GM03348 (cell line): ENCODE measurements at places on chromosomes 1 and 21.

- DNase-seq, result no peak
Observed at GRCh38 chr1:110148961-110149360, 1.3 kb upstream of the SLC6A17 start.

GRCh38 chr1:111848852-111849545 is 93.3 kb downstream of the DDX20 start:
- DNase-seq, result no peak

GRCh38 chr1:206468571-206468970 is 1.7 kb upstream of the IKBKE start:
- DNase-seq, result no peak

- no peak for DNase-seq
Observed at GRCh38 chr1:213008564-213008963, 7.1 kb downstream of the ANGEL2 start.

- DNase-seq, result no peak
Observed at GRCh38 chr1:233721004-233721595, 107.2 kb downstream of the KCNK1 start.

- DNase-seq, result no peak
Observed at GRCh38 chr1:63748046-63748580, 25.7 kb upstream of the ROR1 start.

GRCh38 chr1:207328004-207328403 is 6.5 kb downstream of the CD55 start:
- peak; percentile 41 for DNase-seq

DNA sequence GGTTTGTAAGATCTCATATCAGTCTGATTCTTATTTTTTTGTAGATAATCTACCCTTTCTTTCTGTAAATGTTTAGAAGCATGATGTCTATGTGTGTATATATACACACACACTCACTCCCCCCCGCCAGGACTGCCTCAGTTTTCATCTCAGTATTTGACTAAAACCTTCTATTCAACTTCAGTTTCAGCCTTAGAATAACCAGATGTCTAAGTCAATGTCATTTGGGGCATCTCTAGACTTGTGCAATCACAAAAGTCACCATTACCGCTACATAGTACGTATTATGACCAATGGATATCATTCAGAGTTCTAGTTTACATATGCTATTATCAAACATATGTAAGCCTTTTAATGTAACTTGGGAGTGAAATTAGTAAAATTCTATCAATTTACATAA is 53.3 kb upstream of the BOLA1 start:
- no peak for DNase-seq

DNA sequence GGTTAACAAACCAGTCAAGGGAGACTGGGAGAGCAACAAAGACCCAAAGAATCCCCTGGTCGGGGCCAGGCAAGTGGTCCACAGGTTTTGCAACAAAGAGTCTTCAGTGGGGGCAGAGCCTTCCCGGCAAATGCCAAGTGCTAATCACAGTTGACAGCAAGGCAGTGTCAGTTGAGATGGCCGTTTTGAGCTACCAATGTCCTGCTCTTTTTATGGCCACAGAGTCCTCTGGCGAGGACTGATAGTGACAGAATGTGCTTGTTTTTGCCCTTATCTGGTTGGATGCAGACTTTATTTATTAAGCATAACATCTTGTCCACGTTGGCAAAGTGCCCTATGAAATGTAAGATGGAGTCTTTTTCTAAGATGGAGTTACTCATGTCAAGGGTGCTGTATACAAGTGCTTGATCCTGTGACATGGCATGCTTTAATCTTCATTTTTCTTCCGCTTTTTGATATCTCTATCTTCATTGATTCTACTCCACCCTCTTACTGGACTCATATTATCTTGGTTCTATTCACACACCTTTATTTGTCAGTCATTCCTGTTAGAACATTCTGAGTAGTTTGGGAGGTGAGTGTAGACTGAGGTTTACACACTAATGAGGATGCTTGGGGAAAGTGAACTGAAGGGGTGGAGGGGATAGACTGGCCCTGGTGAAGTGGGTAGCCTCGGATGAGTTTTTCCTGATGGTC is 51.8 kb downstream of the KCNK1 start:
- DNase-seq, result no peak

DNA sequence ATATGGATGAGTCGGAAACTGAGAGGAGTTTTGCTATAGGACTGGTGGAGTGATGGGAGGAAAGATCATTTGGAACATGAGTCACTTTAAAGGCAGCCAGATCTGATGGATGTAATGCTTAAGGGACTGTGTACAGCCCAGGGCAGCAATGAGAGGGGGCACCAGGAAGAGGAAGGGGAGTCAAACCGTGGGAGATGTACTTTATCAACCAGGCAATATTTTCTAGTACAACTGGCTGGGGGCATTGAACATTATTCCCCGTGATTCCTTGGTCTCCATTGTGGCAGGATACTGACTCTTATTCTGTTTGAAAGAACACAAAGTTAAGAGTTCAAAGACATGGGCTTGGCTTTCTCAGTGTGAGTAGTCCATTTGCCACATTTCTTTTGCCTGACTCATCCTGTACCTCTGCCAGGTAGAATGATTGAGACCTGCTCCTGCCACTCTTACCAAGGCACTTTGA is 268.2 kb upstream of the NR5A2 start:
- no peak for DNase-seq

DNA sequence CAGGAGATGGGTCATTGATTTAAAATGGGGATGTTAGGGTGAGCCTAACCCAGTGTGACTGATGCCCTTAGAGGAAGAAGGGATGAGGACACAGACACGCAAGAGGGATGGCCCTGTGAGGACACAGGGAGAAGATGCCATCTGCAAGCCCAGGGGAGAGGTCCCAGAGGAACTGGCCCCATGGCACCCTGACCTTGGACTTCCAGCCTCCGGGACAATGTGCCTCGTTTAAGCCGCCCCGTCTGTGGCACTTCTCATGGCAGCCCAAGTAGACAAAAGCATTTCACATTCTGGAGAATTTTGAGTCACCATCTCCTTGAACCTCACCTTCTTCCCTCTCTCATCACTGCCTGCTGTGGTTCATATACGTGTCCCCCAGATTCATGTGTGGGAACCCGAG is 20.1 kb upstream of the PCBP3 start:
- DNase-seq, result no peak

- no peak for DNase-seq
Observed at GRCh38 chr1:59967141-59967697, 40.6 kb upstream of the CYP2J2 start.

GRCh38 chr1:244159646-244160045 is 108.6 kb downstream of the ZBTB18 start:
- DNase-seq, result no peak

DNA sequence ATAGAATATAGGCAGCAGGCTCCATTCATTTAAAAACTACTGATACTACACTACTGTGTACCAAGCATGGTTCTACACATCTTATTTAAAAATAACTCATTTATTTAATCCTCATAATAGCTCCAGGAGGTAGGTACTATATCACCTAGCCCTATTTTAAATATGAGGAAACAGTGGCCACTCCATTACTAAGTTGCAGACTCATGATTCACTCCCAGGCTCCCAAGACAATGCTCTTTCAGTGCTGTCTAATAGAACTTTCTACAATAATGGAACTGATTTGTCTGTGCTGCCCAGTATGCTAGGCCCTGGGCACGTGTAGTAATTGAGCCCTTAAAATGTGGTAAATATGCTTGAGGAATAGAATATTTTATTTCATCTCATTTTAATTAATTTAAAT is 357.1 kb downstream of the LTN1 start:
- no peak for DNase-seq
